Stimulated activated naive CD8-positive, alpha-beta T cell treated with anti-CD3 and anti-CD28 coated beads, Interleukin-15, amount 100 ng/mL, for 72 hours (primary cell): ENCODE measurements at places on chromosomes 3 and 15.

DNA sequence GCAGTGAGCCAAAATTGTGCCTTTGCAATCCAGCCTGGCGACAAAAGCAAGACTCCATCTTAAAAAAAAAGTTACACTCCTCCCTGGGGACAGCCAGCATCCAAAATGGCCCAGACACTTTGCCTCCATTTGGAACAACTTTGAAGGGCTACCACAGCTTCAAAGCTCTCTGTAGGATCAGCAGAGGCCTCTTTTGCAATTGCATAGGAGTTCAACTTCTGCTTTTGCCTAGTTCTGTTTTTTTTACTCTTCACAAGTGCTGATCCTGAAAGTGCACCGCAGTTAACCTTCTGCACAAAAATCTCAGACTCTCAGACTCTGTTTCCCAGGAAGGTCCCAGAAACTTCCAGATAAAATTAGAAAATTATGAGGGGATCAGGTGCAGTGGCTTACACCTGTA, 25.2 kb upstream of the SLC4A7 start:
- no peak for DNase-seq

GRCh38 chr3:14145670-14146380, 21.0 kb downstream of the TMEM43 start:
- DNase-seq: no peak

DNA sequence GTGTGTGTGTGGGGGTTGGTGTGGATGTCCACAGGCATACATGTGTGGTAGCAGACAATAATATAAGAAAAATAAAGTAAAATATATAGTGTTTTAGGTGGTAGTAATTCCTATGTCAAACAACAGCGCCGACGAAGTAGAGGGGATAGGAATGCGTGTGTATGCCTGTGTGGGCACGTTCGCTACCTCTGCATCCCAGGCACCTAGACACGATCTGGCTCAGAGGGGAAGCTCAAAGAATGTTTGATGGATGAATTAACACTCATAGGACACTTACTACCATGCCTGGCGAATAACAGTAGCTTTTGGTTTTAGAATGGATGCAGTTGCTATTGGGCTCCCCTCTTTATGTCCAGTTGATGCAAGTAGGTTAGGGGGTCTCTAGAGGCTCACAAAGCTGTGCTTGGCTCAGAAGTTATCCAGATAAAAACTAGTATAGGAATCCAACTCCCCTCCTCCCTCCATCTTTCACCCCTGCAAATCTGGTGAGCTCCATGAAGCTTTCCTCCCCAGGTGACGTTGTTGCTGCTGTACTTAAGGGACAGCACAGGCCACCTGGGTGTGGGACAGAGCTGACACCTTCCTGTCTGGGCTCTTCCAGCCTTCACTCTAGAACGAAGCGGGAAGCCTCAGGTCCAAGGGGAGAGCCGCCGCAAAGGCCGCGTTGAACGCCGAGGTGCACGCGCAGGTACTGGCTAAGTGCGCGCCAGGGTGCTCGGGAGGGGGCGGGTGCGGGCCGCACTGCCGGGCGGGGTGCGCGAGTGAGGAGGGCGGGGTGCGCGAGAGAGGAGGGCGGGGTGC, 192.6 kb upstream of the LYSMD4 start:
- DNase-seq: peak; percentile 45

GRCh38 chr15:89095073-89095472, 6.8 kb downstream of the ABHD2 start:
- DNase-seq: no peak

DNA sequence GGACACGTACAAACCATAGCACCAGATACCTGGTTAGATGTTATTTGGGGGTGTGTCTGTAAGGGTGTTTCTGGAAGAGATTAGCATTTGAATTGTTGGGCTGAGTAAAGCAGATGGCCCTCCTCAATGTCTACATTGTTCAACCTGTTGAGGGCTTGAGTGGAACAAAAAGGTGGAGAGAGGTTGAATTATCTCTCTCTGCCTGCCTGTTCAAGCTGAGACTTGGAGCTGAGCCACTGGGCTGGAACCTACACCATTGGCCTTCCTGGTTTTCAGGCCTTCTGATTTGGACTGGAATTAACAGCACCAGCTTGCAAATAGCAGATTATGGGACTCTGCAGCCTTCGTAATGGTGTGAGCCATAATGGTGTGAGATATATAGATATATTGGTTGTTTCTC, 71.3 kb upstream of the CORO2B start:
- DNase-seq: no peak

DNA sequence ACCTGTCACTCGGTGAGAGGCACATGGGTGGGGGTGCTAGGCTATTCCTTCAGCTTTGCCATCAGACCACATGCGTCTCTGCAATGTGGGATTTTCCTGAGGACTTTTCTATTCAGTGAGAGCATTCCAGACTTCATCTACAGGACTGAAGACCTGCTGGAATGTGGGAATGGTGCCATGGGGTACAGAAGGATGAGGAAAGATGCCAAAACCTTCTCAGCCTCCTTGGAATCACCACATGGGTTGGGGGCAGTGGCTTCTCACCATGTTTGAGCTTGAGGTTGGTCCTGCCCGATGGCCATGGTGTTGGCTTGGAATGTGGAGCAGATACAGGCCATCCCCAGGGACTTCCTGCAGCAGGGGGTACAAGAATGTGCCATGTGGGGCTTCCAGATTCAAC, 80.9 kb upstream of the KLF13 start:
- DNase-seq: no peak

DNA sequence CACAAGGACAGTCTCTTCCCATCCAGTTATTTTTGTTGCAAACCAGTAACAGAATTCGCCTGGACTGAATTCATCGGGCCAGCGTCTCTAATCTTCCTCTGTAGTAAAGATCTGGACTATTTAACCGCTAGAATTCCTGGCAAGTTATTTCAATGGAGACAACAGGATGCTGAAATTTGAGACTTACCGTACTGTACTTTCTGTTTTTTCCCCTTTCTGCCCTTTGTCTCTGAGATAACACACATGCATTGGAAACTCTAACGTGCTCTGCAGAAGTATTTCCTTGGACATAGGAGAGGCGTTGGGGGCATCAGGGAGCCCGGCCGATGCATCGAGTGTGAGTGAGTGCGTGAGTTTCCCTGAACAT, 61.5 kb downstream of the ASB7 start:
- DNase-seq: no peak

DNA sequence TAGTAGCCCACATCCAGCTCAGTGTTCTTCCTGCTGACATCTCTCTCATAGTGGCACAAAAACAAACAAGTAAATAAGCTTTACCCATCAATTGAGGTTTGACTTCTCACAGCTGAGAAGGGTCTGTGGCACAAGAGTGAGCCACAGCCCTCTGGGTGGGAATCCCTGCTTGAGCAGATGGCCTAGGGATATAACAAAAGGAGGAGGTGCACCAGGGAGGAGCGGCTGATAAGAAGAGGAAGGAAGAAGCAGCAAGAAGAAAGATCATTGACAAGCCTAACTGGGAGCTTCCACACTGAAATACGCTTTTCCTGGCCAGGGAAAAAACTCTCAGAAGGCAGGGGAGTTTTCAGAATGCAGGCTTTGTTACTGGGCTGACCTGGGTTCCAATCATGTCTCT, 279.8 kb downstream of the UACA start:
- DNase-seq: no peak

GRCh38 chr15:90902840-90903732, at the start of gene MAN2A2:
MAN2A2 (plus strand) TSS chr15:90903302; CDS start chr15:90904208, 906 bp downstream.
- DNase-seq: peak; percentile 82

DNA sequence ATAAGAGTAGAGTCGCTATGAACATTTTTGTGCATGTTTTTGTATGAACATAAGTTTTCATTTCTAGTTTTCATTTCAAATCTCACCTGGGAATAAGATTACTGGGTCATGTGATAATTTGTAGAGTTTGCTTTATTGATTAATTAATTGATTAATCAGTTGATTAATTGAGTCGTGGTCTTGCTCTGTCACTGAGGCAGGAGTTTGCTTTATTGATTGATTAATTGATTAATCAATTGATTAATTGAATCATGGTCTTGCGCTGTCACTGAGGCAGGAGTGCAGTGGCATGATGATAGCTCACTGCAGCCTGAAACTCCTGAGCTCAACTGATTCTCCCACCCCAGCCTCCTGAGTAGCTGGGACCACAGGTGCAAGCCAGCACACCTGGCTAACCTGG, 111.6 kb downstream of the TCF12 start:
- DNase-seq: no peak

GRCh38 chr3:72176537-72177041, 391.6 kb upstream of the PROK2 start:
- no peak for DNase-seq

DNA sequence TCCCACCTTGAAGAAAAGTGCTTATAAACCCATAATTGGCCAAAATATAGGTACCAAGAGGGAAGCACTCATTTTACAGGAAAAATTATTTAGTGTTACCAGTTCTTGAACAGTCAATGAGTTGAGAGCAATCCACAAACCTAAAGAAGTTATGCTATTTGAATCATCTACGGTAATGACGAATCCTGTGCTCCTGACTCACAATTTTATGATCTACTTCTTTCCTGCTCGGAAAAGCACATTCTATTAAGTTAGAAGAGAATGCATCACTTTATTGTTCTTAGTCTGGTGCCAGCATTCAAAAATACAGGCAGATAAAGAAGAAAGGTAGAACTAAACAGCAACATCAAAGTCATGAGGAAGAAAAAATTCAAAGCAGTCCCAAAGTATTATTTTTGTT, 33.2 kb downstream of the CHRM5 start:
- no peak for DNase-seq

- DNase-seq: no peak
These were observed 221.7 kb downstream of the ADAMTS17 start for GRCh38 chr15:100120111-100120510.

DNA sequence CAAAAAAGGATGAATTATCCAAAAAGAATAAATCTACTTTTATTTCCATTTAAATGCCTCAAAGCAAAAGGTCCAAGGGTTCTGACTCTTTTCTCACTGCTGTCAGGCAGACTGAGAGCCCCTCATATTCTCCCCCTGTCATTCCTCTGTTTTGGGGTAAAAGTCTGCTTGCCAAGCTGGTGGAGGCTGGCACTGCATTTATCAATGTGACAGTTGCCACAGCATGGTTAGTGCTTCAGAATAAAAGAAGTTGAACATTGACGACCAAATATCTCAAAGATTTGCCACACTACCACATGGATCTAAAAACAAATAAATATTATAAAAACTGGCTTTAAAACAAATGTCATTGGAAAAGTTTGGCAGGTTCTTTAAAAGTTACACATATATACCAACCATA, 89.2 kb upstream of the SNRK start:
- DNase-seq: no peak

DNA sequence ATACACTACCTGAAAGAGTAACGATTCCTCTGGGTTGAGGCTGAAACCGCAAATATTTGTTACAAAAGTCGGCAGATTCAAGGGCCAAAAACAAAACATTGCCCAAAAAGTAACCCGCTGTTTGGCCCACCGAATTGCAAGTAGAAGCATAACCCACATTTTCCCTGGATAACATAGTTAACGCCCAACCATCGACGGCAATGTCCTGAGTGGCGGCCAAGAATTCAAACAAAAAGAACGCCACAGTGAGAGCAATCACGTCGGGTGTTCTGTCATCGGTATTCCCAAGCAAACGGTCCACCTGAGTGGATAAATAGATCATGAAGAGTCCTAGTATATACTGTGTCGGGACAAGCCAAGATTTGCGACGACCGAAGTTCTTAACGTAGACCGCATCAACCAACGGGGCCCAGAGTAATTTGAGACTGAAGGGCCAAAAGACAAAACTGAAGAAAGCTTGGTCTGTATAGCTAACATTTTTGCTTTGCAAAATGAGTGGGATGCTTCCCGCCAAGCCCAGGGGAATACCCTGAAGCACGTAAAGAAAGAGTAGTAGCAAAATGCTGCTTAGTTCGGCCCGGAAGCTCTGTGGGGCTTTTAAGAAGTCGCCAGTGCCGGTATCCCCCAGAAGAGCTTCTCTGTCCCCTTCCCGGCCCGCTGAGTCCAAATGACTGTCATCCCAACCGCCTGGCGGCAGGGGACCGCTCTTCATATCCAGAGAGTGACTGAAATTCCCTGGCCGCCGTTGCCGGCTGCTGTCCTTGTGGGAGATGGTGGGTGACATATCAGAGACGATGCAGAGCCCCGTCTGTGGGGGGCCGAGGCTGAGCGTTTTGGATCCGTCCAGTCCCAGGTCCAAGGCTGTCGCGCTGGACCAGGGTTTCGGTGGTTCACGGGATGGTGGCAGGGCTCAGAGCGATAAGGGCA, 750 bp downstream of the SLC33A1 start:
- DNase-seq: peak; percentile 47

DNA sequence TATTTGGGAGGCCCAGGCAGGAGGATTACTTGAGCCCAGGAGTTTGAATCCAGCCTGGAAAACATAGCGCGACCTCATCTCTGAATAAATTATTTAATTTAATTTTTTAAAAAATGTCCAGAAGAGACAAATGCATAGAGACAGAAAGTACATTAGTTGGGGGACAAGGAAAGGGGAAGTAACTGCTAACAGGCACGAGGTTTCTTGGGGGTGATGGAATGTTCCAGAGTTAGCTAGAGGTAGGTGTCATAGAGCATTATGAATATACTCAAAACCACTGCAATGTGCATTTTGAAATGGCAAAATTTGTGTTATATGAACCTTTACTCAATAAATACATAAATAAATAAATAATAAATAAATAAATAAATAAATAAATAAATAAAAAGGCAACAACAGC, 31.7 kb upstream of the CYP11A1 start:
- no peak for DNase-seq

DNA sequence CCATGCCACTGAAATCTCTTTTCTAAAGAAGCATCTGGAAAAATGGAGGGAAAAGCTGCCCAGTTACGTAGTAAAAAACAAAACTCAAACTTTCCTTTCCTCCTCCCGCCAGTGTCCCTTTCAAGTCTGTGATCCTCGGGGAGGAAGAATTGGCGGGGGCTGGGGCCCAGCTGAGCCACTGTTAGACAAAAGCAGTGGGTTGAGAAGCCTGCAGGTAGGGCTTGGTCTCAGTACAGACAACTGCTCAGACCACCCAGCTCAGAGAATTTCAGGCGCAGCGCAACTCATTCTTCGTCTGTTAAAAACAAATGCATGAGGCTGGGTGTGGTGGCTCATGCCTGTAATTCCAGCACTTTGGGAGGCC, 117.1 kb downstream of the MYLK start:
- no peak for DNase-seq

DNA sequence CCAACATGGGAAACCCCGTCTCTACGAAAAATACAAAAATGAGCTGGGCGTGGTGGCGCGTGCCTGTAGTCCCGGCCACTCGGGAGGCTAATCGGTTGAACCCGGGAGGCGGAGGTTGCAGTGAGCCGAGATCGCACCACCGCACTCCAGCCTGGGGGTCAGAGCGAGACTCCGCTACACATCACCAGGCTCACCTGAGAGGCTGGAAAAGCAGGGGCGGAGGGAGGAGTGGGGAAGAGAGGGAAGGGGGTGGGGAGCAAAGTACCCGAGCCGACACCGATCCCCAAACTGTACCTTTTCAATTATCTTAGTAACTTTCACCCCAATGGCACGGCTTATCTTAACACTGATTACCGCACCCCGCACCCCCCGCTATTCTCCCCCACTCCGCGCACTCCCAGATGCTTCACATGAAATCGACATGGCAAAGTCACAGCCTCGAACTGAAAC, 46.4 kb upstream of the SYNM start:
- no peak for DNase-seq

GRCh38 chr3:164208048-164208447, 870.2 kb downstream of the SI start:
- DNase-seq: no peak
